ENCODE measurements at places on chromosomes 3 and 15.
A peak's percentile ranks its signal among the peaks of the same experiment; 100 is the strongest.

DNA sequence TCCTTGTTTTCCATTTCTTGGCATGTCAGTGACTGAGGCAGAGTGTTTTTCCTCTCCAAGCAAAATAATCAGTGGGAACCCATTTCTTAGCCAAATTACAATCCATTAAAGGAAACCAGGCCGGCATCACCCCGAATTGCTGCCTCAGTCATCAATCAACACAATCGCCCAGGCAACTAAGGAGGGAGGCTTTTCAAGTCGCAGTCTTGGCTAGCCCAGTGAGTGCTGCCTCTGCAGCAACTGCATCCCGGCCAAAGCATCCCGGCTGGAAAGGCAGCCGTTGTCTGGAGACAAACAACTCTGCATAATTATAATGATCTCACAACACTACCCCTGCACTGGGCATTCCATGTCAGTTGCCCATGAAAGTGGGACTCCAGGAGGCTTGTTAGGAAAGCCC is 213.5 kb upstream of the PRICKLE2 start:
- no peak for DNase-seq

DNA sequence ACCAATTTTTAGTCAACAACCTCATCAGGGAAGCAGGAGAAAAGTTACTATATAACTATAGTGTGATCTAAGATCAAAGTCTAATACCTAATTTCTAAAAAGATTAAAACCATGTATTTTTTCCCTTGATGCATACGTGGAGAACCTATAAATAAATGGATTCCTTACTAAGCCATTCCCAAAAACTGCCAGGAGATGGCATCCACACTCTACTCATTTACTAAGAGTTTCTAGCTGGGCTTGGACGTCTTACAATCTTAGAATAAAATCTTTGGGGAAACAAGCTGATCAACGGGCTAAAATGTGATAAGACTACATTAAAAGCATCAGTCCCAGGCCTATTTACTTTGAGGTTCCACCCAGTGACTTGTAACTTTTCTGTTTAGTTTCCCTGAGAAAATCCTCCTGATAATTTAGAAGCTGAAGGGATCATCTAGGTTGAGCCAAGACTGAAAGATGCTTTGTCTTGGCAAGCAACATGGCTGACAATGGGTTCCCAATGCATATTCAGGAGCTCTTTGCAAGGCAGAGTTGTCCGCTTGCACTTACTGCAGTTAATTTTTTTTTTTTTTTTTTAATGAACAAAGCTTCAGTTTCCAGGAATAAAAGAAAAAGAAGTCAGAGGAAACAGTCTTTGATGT is 85.5 kb upstream of the FGF12 start:
- DNase-seq, result peak; percentile 50

DNA sequence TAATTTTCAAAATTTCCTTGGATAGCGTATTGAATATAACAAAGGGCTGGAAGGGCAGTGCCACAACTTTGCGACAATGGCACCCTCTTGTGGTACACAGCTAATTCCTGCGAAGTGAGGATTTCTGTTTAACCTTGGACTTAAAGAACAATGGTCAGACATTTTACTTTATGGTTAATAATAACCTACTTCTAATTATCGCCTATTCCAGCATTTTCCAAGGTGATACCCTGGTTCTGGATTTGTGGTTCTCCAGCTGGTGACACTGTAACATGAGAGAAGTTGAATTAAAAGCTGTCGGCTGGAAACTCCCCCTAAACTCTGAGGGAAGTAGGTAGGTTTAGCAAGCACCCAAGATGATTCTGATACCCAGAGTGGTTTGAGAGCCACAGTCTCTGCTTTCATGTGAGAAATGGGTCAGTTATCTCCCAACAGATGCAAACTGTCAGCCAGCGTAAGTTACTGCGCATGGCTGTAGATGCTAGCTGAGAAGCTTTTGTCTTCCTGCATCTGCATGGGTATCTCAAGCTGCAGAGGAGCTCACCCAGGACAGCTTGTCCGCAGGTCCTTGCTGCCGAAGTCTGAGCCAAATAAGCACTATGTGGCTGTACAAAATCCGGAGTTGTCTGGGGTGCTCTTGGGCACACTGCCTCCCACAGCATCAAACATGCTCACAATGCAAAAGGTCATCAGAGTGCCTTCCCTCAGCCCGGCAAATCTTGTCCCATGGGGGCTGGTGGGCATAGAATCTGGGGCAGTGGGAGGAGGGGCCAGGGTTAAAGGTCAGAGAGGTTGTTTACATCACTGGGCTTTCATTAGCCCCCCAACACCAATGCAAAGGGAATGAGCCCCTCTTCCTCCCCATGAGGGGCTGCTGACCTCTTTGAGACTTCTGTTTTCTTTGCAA is 6.6 kb upstream of the CHSY1 start:
- DNase-seq, result peak; percentile 38

GRCh38 chr3:48558493-48559134 is 2.0 kb upstream of the PFKFB4 start:
- DNase-seq, result no peak

- DNase-seq, result no peak
Observed at GRCh38 chr3:31891876-31892455, 89.1 kb downstream of the OSBPL10 start.

DNA sequence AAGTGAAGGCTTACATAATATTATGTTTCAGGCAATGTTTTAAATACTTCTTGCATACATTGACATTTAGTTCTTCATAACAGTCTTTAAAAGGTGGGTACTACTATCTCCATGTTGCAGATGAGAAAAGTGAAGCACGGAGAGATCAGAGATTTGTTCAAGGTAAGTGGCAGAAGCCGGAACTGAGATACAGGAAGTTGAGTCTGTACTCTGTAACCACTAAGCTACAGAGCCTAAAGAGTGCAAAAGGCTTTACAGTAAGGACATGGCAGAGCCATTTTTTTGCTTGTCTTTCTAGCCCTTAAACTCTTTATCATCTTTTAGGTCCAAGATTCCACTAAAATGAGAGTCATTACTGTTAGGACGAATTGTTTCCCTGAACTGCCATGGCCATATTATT is 186.5 kb upstream of the PEX5L start:
- no peak for DNase-seq

- no peak for DNase-seq
Observed at GRCh38 chr3:128555098-128555825, 62.3 kb upstream of the GATA2 start.

Data from Panc1 (cell line).